ENCODE measurements at places on chromosomes 13 and 19. TPM values are rescaled to one million over a fixed set of nuclear protein-coding genes. Genes with fewer than 3 reads are reported as not detected.

The NLRP7 gene
- not detected for total RNA-seq

The PSPN gene
- total RNA-seq: 0.96 TPM

The S1PR4 gene
- total RNA-seq: not detected

The WDR18 gene
- 64.8 TPM for total RNA-seq

The YJEFN3 gene
- 0.28 TPM for total RNA-seq

The FXYD7 gene
- not detected for total RNA-seq
